Globus pallidus (tissue), 1 donor: ENCODE measurements at places on chromosomes 3 and 15.

GRCh38 chr3:160170409-160171370 lies 54.5 kb upstream of the C3orf80 start:
- no peak for DNase-seq

DNA sequence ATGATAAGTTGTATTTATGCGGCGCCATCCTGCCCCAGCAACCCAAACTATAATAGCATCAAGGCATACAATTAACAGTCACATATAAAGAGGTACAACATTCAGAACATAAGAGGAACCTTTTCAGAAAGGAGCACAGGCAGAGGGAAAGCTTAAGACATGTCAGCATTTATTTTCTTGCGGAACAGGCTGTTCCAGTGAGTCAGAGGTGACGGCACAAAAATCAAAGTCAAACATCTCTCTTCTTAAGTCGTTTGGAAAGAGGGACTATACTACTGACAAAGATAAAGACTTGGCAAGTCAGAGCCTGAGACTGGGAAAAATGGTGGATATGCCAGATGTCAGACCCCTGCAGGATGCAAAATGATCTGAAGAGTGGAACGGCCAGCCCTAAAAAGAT lies 128.4 kb downstream of the CTNNB1 start:
- no peak for DNase-seq

- no peak for DNase-seq
These were observed 100.2 kb downstream of the TMCC1 start for GRCh38 chr3:129793319-129793718.

DNA sequence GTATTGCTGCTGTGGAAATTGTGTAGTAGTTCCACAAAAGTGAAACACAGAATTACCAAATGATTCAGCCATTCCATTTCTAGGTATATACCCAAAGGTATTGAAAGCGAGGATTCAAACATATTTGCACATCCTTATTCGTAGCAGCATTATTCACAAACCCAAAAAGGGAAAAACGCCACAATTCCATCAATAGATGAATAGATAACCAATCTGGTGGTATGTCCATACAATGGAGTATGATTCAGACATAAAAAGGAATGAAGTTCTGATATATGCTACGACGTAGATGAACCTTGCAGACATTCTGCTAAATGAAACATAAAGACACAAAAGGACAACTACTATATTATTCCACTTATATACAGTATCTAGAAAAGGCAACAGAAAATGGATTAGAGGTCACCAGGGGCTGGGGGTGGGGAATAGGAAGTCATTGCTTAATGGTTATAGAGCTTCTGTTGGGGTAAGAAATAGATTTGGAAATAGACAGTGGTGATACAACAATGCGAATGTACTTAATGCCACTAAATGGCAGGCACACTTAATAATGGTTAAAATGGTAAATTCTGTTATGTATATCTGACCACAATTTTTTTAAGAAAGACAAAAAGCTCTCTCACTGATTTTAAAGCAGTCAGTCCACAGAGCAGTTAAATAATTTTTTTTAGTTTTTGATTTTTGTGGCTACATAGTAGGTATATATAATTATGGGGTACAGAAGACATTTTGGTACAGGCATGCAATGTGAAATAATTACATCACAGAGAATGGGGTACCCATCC lies 51.8 kb upstream of the PSMD6 start:
- DNase-seq = no peak

DNA sequence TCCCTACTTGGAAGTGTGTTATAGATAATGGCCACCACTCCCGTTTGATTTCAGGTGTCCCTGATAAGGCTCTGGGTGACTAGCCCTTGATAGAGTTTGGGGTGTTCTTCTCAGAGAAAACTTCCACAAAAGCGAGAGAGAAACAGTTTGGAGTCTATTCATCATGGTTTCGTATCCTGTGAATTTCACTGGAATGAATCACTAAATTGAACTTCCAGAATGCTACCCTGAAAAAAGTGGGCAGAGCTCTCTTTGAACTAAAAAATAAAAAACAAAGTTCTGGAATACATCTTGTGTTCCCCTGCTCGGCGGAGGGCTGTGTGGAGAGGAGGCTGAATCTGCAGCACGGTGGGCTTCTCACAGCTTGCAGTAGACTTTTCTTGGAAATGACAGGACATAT lies 52.8 kb upstream of the FAM98B start:
- no peak for DNase-seq

- DNase-seq = no peak
These were observed 33.9 kb upstream of the SLC41A3 start for GRCh38 chr3:126117786-126118185.

DNA sequence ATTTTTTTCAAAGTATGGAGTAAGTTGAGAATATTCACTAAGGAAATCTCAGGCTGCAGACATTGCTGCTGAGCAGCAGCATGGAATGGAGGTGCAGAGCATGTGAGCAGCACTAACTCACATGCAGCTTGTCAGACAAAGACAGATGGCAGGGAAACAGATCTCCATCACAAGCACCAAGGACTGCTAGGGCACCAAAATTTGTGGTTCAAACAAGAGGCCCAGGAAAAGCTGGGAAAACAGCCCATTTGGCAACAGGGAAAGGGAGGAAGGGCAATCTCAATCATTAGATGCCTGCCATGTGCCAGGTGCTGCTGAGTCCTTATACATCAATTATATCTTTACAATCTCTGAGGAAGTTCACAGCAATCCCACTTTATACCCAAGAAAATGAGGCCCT lies 47.2 kb upstream of the EIF1B start:
- DNase-seq = no peak

DNA sequence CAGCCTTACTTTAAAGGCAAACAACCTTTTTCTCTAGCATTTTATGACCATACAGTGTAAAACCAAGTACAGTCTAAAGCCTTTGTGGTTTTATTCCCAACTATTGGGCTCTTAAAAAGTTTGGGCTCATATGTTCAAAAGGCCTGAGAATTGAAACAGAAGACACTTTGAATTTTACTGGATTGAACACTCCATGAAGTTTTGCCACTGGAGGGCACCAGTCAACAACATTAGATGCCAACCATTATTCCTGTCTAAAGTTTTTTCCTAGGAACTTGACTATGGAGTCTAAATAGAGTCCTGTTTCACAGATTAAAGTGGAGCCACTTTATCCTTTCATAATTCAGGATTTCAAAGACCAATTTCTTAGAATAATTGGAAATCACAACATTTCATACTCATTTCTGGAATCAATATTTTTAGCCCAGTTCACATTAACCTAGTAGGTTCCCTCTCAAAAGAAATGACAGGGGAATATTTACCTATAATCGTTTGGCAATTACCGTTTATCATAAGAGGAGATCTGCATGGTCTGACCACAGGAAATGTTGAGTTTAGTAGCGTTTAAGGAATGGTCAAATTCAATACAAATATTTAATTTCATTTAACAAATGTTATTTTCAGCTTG lies 244.1 kb upstream of the PDZRN3 start:
- peak; percentile 35 for DNase-seq
